ENCODE measurements at places on chromosomes 16 and 17.

DNA sequence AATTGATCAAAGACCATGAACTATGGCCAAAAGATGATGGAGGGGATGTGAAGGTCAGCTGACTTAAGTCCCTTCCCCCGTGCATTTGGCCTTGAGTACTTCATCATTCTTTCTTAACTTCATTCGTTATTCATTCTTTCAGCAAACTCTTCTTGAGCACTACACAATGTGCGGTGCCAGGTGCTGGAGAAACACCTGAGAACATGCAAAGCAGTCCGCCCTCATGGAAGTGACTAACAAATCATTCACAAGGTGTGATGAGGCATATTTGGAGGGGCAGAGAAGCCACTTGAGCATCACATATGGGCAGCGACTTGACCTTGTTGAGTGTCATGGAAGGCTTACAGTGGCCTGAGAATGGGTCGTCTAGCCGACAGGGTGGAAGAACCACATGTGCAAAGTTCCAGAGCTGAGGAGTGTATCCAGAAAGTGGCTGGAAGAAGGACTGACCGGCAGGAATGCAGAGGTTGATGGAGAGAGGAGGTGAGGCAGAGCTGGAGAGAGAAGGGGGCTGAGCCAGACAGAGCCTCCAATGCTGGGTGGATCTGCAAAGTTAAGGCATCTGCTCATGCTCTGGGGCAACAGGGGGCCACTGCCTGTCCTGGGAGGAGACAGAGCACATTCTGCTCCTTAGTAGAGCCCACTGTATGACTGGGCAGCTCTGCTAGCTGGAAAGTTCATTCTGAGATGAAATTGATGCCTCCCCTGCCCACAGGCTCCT, 25.1 kb upstream of the EIF1 start:
- no peak for DNase-seq

GRCh38 chr16:49513040-49513439, 139.4 kb downstream of the C16orf78 start:
- no peak for DNase-seq

- DNase-seq, result no peak
These were observed 29.7 kb downstream of the TBX21 start for GRCh38 chr17:47762728-47763127.

DNA sequence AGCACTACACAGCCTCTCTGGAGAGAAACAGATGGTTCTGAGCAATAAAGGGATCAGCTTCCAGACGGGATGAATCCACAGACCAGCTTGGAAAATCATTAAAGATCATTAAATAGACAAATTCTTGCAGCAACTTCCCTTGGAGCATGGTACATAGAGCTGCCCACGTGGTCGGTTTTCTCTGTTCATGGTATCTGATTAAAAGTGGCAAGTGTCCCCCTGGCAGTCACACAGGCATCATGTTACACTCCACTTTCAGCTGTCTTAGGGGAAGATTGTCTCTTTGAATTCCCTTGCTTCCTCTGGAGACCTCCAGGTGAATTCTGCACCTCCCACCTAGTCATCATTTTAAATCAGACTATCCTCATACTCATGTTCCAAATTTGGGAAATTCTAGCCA, 92.2 kb upstream of the CACNG3 start:
- no peak for DNase-seq

GRCh38 chr17:77441130-77441920, 300.6 kb downstream of the SEC14L1 start:
- DNase-seq, result no peak

DNA sequence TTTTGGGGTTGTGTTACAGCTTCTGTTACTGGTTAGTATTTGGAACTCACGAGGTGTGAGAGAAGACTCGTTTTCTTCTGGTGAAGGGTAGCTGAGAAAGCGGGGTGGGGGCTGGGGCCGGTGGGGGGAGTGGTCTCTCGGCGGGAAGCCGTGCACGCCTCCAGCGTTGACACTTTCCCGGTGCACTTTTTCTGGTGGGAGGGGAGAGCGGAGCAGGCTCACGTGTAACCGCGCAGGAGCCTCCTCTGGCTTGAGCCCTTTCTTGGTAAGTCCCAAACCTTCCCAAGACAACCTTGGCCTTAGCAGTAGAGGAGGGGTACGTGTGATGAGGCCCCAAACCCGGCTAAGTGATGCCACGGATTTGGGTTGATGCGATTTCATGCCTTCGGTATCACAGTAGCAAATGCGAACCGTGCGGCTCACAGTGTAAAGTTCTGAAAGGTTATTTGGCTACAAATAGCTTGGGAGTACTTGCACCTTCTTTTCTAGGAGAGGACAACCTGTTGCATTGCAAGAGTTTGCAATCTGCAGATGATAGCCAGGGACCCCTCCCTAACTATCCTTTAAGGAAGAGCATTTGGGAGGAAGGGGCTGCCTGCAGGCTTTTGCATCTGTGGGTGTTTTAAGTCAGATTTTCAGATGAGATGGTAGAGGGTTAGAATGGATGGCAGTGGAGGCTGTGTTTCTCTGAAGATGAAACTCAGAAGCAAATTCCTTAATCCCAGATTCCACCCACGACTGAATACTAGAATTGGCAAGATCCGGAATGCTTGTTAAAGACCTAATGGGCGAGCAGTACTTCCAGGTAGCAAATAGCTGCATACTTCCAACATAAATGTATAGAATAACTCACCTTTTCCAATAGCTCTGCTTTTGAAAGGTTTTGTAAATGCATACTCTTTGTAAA, 1.5 kb downstream of the HLF start:
- no peak for DNase-seq

DNA sequence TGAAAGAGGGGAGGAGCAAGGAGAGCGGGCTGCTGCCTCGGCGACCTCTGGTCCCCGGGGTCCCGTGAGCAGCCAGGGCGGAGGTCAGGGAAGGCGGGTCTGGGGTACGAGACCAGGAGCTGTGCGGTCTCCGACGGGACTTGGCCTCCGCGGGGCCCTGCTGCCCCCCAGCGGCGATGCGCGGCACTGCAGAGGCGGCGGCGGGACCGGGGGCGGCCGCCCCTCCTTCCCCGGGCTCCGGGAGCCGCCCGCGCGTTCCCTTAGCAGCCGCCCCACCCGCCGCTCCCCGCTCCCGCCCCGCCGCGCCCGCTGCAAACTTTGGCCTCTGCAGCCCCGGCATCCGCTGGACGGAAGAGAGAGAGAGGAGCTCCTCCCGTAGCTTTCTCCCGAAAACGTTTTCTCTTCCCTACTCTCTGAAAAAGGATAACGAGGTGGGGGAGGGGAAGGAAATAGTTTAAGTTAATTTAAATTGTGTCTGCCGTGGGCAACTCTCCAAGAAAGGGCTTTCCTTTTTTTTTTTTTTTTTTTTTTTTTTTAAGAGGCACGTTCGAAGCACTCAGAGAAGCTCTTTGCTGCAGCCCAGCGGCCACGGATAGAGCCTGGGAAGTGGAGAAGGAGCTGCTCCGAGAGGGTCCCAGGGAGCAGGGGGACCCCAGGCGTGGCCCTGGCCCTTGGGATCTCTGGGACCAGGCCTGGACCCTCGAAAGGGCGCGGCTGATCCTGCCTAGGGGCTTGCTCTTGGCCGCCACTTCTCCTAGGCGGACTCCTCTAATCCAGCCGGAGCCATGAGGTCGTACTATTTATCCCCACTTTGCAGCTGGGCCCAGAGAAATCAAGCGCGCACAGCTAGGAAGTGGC, 43.2 kb downstream of the C16orf82 start:
- DNase-seq, result no peak
